ENCODE measurements at places on chromosomes 13 and 19. TPM values are rescaled to one million over a fixed set of nuclear protein-coding genes. Genes with fewer than 3 reads are reported as not detected.

GRCh38 chr19:54247106-54247930, 4.7 kb upstream of the LILRA6 start:
- DNase-seq, result no peak

GRCh38 chr13:33757713-33758112, 60.2 kb upstream of the RFC3 start:
- no peak for DNase-seq

DNA sequence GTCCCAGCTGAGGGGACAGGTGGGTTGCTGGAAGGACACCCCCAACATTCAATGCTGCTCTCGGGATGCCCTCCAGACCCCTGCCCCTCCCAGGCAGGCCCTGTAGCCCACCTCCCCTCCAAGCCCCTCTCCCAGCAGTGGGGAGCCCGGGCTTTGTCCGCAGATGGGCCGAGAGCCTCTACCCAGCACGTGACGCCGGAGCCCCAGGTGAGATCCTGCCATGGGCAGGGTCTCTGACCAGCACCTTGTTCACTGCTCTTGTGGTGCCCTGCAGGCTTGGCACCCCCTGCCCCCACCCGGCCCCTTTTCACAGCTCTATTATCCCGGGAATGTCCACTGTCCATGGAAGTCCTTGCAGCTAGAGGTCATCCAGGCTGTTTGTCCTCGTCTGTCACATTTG, 76.5 kb downstream of the C1QTNF9 start:
- no peak for DNase-seq

ZSCAN4 gene
- not detected for total RNA-seq

DNA sequence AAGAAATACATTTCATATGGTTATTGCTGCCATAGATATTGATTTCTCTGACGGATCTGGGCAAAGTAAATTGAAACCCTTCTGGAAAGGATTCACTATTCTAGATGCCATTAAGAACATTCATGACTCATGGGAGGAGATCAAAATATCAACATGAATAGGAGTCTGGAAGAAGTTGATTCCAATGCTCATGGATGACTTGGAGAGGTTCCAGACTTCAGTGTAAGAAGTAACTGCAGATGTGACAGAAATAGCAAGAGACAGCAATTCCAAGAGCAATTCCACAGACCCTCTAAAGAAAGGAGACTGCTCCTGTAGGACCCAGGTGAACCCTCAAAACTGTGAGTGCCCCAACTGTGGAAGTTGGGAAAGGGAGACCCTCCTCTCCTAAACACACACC, 30.9 kb upstream of the KCTD12 start:
- DNase-seq, result peak; percentile 92

DNA sequence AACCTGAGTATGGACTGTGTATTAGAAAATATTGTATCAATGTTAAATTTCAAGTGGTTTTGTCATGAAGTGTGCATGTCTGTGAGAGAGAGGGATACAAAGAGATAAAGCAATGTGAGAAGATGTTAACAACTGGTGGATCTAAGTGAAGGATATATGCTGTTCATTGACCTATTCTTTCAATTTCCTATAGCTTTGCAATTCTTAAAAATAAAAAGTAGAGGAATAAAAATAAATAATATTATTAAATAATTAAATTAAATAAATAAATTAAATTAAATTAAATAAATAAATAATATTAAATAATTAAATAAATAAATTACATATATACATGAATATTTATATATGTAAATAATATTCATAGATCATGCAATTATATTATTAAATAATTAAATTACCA, 131.2 kb upstream of the DACH1 start:
- no peak for DNase-seq

DNA sequence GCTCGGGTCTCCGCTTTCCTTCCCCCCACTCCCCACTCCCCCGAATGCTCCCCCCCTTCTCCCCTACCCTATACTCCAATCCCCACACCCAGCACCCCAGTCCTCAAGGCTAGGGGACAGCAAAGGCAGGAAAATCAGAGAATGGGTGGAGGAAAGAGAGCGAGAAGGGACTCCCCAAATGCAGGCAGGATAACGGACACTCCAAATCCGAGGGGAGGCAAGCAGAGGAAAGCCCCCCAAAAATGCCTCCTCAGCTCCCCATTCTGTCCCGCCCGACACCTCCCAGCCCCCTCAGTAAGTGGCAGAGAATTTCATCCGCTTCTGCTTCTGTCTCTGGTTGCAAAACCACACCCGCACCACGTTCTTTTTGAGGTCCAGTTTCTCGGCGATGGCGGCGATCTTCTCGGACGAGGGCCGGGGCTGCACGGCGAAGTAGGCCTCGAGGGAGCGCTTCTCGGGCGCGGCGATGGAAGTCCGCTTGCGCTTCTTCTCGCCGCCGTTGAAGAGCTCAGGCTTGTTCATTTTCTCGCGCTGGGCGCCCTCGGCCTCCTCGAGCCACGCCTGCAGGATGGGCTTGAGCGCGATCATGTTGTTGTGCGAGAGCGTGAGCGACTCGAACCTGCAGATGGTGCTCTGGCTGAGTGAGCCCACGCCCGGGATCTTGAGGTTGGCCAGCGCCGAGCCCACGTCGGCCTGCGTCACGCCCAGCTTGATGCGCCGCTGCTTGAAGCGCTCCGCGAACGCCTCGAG, 2.1 kb downstream of the POU4F1 start:
- no peak for DNase-seq

- DNase-seq, result peak; percentile 83
Observed at GRCh38 chr19:42401365-42402303, 11.5 kb upstream of the CNFN start.

ADM5 gene
- 0.63 TPM for total RNA-seq

SIGLEC5 gene
- not detected for total RNA-seq

DNA sequence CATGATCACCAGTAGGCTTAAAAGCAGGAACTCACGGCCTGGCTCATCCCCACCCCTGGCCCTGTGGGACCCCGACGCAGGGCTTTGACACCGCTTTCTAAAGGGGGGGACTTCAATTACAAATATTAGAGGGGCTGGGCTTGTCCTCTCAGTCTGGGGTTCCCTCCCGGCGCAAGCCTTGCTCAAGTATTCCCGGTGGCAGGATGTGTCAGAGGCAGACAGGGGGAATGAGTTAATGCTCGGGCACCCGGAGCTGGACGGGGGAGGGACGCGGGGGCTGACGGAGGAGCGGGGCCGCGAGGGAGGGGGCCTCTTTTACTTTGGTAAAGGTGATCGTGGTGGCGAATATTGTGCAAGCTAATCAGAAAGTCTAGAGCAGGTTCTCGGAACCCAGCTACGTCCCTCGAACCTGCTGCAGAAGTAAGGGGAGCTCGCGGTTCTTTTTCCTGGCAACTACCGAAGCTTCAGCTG, 1.1 kb downstream of the FGF14 start:
- peak; percentile 3 for DNase-seq

All from fibroblast of the aortic adventitia (primary cell).